Calu3 (cell line): ENCODE measurements at places on chromosomes 3 and 15.

DNA sequence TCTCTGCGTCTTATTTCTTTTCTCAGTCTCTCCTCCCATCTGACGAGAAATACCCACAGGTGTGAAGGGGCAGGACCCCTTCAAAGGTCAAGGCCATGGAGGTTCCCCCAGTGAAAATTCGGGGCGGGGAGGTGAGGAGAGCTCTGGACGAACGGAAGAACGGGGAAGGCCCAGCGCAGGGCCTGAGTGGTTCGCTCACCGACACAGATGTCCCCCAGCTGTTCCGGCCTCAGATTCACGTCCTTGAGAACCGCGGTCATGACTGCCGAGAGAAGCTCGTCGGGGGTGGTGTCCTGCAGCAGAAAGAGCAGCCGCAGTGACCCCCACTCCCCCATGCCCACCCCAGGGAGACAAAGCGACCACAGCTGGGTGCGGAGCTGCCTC lies 542 bp downstream of the ACAA1 start:
- no peak for DNase-seq

GRCh38 chr3:30657914-30658313 lies 51.5 kb downstream of the TGFBR2 start:
- no peak for DNase-seq

DNA sequence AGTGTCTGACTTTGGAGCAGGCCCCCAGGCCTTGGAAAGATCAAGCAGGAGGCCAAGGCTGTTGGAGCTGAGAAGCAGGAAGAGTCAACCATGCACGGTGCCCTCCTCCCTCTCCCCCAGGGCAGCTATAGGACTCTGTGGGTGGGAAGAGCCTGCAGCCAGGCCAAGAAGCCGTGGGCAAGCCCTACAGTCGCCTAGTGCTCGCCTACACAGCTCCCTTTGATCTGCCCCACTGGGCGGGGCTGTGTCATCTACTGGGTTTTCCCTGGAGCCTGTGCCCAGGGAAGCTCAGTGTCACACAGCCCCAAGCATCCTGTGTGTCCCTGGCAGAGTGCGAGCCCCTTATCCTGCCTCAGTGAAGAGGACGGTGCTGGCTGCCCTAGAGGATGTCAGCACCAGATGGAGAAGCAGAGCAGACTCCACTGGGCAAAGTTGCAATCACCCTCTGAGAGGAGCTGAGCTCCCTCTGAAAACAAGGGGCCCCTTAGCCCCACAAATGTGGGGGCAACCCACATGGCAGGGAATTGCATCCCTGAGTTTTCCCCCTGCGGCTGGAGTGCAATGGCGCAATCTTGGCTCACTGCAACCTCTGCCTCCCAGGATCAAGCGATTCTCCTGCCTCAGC lies 72.2 kb downstream of the KLF13 start:
- DNase-seq = no peak

GRCh38 chr3:24503616-24504113 lies 9.0 kb upstream of the THRB start:
- DNase-seq = no peak

DNA sequence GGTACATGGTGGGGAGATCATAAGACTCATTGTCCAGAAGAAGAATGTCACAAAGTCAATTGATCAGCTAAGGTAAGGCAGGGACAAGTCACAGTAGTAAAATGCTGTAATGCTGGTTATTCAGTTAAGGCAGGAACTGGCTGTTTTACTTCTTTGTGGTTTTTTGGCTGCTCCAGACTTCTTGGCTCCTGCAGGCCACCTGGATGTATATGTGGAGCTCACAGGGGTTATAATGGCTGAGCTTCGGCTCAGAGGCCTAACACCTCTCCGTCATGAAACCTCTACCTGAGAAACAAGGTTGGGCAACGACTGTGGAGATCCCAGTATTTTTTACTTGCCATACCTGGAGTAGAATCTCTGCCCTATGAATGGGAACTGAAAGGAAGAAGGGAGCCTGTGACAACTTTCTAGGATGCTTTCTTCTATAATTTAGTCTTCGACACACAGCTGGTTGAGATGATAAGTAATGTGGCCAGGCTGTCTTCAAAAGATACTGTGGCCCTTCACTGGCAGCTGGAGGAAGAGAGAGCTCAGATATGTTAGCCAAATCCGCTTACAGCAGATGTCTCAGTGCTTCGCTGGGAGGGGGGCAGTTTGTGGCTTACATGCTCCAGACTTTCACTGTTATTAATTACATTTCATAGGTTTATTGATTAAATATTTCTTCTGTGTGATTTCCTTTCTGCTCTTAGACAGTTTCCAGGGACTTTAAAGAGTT lies 887.8 kb downstream of the IGSF11 start:
- no peak for DNase-seq

DNA sequence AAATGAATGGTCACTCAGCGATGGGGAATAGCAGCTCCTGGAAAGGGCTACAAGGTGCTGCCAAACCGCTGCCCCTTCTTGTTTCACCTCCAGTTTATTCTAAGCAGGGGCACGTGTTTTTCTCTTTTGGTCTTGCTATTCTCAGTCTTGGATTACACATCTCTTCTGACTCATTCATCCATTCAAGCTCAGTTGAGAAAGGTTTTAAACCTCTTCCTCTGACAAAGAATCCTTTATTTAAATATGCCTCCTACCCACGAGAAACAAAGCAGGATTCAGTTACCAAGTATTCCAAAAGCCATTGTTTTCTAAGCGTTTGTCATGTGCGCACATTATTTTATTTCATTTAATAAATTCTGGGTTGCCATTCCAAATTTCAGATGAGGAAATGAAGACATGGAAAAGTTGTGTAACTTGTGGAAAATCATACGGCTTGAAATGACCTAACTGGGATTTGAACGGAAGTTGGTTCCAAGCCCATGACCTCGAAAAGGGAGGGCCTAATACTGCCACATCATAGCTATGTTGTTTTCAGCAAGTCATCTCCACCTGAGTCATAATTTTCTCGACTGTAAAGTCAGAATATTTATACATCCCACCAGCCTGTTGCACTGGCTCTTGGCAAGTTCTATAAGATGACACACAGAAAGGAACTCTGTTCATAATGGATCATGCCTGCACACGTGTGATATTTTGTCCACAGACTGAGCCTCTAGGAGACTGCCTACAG lies 292.0 kb upstream of the SLCO3A1 start:
- peak; percentile 51 for DNase-seq
